ENCODE measurements at places on chromosomes 3 and 15.

DNA sequence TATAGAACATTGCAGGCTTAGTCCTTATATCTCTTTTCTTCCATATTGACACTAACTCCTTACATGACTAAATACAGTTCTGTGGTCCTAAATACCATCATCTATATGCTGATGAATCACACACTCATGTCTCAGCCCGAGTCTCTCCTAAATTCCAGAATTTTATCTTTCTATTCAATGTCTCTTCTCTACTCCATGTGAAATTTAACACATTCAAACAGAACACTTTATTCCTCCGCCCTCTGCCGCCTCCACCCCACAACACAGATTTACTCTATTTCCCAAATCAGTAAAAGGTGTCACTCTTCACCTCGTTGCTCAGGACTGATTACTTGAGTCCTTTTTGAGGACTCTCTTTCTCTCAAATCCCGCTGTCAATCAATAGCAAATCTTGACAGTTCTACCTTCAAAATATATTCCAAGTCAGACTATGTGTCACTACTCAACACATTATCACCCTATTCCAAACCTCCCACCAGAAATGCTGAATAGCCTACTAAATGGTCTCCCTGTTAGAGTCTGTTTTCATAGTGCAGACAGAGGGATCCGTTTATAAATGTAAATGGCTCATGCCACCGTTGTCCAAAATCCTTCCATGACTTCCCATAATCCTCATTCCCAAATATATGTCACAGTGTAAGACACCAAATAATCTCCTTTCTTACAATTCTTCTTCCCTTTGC is 230.3 kb downstream of the FGF12 start:
- no peak for DNase-seq

DNA sequence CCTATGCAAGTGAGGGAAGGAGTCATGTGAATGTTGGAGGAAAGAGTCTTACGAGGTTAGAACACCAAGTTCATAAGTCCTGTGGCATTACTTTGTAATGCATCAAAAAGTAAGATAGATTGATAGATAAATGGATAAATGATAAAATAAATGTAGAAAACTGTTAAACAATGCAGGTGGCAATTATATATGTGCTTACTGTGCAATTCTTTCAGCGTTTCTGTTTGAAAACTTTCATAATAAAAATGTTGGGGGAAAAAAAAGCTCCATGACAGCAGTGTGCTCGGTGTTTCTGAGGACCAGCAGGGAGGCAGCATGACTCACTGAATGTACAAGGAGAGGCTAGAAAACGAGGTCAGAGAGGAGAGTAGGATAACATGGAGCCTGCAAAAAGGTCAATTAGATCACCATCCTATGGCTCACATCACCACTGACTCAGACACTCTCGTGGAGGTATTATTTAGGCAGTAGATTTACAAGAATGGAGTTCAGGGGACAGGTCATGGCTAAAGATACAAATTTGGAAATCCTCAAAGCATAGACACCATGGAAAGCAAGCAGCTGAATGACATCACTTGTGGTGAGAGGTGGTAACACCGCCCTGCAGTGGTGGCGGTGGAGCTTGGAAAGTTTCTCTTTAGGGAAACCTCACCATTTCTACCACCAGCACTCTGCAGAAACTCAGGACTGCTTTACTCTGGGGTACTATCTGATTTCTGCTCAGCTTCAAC is 219.8 kb downstream of the CTNNB1 start:
- no peak for DNase-seq

GRCh38 chr3:105812194-105812586 is 56.6 kb downstream of the CBLB start:
- DNase-seq = no peak

GRCh38 chr3:149605902-149606301 is 51.9 kb downstream of the WWTR1 start:
- no peak for DNase-seq

DNA sequence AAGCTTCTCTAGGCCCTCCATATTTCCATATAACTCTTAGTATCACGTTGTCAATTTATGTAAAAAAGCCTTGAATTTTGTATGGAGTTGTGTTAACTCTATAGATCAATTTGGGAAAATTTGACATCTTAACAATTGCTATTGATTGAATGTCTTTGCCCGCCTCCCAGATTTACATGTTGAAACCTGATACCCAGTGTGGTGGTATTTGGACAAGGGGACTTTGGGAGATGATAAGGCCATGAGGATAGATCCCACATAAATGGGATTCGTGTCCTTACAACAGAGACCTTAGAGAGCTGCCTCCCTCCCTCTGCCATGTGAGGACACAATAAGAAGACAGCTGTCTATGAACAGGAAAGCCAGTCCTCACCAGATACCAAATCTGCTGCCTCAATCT is 21.1 kb upstream of the TNK2 start:
- no peak for DNase-seq

- DNase-seq = no peak
Measured at GRCh38 chr3:23829242-23829934, 23.6 kb downstream of the UBE2E1 start.

GRCh38 chr15:71226536-71227455 is 111.5 kb downstream of the THSD4 start:
- DNase-seq = no peak

DNA sequence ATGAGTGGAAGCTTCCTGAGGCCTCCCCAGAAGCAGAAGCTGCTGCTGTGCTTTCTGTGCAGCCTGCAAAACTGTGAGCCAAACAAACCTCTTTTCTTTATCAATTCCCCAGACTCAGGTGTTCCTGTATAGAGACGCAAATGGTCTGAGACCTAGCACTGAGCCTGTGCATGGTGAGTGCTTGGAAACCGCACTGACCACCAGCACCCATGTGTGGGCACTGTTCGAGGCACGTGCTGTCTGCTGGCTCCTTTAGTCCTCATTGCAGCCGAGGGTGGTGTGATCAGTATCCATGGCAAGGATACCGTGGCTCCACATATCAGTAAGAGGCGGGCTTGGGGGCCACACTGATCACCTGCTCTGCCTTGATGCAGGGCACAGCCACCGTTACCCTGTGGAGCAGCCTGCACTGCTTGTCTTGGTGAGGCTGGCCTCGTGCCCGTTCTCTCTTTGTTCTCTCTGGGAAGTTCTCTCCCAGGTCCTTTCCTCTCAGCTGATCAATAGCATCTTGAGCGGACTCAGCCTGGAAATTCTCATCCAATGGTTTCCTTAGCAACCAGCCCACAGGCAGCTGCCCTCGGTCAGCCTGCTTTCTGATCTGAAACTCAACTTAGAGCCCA is 101.0 kb downstream of the PLXNA1 start:
- DNase-seq = no peak

GRCh38 chr3:49716691-49717210 is 2.7 kb downstream of the AMIGO3 start:
- peak; percentile 31 for DNase-seq

DNA sequence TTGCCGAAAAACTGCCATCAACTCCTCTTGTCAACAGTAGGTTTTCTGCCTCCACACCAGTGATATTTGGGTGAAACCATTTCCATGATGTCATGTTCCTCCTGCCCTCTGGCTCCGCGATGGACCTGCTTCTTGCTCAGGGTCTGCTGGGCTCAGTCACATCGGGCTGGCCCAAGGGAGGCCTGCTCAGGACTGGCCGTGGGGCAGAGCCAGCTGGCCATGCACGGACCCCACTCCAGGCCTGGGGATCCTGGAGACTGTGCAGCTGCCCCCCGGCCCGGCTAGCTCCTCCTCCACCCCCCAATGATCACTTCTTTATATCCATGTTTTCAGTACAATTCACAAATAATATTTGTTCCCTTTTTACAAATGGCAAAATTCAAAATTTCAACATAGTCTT is 270.3 kb upstream of the CCDC54 start:
- no peak for DNase-seq

DNA sequence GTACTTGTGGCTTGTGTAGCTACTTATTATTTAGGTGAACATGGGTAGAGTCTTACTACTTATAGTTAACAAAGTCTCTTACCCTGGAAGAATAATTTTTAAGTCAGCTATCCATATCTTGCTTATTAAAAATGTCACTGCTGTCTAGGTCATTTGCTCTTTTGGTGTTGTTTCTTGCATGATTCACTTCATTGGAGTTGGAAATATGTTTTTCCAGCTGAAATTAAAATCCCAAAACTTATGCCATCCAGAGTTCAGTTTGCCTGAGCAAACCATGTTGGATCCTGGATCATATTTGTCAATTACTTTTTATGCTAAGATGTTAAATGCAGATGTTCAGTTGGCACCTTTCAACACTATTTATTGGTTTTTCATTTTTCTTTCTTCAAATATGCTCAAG is 421.0 kb upstream of the RBMS3 start:
- DNase-seq = no peak

- no peak for DNase-seq
Measured at GRCh38 chr3:121869736-121870135, 24.5 kb upstream of the SLC15A2 start.

- DNase-seq = no peak
Measured at GRCh38 chr3:50139718-50140423, 15.3 kb upstream of the SEMA3F start.

DNA sequence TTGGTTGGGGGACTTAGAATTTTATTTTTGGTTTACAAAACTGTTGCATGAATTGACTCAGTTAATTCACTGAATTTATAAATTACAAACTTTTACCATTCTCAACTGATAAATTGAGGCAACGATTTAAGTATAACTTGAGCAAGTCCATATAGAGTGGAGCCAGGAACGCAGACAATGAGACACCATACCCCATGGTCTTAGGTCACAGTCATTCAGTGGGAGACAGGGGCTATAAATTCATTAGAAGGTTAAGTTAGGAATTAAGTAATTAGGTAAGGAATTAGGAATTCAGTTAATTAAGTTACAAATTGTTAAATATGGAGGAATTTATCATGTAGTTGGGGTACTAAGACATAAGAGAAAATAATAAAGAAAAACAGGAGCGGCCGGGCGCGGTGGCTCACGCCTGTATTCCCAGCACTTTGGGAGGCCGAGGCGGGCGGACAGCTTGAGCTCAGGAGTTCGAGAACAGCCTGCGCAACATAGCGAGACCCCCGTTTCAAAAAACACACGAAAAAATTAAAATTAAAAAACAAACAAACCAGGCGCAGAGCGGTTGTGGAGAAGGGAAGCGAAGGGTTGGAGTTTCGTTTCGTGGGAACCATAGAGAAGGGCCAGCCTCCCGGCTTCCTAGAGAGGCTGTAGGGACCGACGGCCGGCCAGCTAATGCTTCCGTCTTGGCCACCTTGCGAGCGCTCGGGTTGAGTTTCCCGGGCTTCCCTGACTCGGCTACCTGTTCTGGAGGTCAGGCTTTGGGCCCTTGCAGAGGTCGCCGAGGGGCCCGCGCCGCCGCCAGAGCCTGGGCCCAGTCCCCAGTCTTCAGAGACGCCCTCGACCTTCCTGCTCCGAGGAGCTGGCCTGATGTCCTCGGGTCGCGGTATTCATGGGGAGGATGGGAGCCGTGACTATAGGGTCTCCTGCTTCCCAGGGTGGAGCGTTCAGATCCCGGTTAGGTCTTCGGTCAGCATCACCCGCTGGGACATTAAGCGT is at the start of gene ZNF619:
ZNF619 (plus strand) TSS at position 645 of the 993 bp plus-strand sequence. CDS start 858 bp downstream, outside the sequence.
- DNase-seq = peak; percentile 78
